ENCODE measurements at places on chromosomes 7 and 10.

DNA sequence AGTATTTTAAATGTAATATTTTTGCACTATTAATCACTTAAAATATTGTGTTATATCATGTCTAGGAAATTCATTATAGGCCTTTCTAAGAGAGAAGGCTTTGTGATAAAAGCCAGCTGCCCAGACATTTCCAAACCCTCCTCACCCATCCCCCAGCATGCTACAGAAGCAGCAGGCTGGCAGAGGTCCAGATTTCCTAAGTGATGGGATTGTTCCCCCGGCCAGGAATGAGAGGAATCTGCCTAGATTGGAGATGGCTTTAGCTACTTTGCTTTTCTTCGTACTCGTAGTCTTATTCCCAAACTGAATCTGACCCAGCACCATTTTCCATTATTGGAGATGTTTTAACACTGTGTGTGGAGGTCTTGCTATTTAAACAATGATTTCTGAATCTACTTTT lies 29.4 kb downstream of the CDK14 start:
- DNase-seq: no peak

DNA sequence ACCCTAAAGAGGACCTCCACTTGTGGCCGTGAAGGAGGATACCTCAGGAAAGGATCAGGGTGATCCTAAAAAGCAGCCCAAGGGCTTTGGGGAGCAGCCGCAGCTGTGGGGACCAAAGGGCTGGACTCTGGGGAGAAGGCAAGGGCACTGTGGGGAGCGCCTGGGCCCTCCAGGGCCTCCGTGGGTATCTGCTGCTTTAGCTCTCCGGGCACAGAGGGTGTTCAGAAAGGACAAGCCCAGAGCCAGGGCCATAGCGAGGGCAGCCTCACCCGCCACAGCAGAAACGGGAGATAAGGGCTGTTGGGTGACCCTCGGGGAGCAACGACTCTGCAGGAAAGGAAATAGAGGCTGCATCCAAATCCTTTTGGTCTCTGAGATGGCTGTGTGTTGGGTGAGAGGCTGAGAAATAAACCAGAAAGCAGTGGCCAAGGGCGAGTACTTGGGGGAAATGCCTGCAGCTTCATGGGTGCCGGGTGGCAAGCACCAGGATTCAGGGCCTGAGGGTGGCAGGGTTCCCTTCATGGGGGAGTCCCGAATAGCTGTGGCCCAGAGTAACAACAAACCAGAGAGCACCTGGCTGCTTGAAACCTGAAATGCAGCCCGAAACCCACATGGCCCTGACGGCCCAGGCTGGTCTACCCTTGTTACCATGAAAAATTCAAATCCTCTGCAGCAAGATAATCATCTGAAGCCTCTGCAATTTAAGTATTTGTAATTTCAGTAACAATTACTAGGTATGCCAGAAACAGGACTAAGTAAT lies 95.2 kb downstream of the VIPR2 start:
- DNase-seq: no peak

GRCh38 chr10:101901340-101901739 lies 57.7 kb upstream of the KCNIP2 start:
- DNase-seq: peak; percentile 13

DNA sequence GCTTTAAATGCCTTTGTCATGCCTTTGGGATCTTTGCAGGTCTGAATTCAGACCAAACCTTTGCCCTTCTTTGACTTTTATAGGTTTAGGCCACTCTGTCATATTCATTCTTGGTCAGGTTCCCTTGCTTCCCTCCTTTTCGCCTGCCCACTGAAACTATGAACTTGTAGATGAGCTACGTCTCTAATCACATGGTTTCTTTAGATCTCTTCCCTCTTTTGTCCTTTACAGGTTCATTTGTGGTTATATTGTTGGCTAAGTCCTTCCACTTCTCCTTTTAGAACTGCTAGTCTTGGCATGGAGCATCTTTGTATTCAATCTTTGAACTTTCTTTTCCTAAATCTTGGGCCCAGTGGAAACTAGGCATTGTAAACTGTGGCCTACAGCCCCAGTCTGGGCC lies 104.0 kb upstream of the ZEB1 start:
- no peak for DNase-seq

GRCh38 chr7:16773326-16773725 lies 19.8 kb downstream of the TSPAN13 start:
- DNase-seq: no peak

DNA sequence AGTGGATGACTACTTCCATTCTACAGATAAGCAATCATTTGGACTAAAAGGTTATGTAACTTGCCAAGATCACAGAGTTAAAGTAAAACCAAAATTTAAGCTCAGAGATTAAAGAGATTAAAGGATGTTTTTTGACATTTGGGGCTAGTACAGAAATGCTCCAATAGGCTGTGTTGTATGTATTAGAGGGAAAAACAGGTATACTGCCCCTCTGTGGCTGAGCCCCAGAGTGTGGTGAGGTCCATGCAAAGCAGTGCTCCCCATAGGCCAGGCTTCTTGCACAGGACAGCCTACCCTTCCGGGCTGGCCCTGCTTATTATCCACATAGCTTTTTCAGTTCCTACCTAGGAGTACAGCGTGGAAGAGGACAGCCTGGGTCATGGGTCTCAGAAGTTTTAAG lies 322.8 kb downstream of the POM121L12 start:
- no peak for DNase-seq

DNA sequence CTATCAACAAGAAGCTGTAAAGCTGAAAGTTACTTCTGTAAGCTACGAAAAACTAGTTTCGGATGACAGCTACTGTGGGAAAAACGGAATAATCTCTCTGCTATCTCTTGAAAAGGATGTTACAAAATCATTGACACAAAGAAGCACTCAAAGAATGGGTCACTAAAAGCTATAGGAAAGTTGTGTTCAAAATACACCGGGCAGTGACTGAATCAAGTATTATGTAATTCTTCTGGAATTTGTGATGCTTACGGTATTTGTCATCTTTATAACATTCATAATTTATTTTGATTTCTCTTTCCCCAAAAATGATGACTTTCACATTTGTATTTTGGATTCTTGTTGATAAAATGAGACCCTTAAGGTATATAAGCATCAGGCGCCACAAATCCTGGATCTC lies 112.1 kb upstream of the KLF6 start:
- no peak for DNase-seq

GRCh38 chr7:77697535-77697831 lies 1.2 kb downstream of the RSBN1L start:
- DNase-seq: no peak

DNA sequence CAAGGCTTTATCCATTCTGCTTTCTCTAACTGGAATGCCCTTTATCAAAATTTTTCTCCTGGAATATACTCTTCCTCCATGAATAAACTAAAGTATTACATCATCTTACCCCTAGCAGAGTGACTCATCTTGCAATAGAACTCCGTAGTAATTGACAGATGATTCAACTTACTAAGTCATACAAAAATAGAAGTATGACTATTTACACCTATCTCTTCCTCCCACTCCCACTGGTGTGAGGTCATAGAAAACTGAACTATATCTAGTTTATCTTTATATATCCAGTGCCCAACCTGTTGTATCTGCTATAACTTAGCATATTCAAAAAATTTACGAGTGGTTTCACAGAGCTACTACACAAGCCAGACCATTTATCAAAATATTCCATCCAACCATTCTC lies 26.1 kb downstream of the ABCB1 start:
- DNase-seq: no peak

GRCh38 chr7:3272691-3273141 lies 28.3 kb upstream of the SDK1 start:
- DNase-seq: no peak

- DNase-seq: no peak
Measured at GRCh38 chr10:90394311-90394710, 463.5 kb downstream of the HTR7 start.

DNA sequence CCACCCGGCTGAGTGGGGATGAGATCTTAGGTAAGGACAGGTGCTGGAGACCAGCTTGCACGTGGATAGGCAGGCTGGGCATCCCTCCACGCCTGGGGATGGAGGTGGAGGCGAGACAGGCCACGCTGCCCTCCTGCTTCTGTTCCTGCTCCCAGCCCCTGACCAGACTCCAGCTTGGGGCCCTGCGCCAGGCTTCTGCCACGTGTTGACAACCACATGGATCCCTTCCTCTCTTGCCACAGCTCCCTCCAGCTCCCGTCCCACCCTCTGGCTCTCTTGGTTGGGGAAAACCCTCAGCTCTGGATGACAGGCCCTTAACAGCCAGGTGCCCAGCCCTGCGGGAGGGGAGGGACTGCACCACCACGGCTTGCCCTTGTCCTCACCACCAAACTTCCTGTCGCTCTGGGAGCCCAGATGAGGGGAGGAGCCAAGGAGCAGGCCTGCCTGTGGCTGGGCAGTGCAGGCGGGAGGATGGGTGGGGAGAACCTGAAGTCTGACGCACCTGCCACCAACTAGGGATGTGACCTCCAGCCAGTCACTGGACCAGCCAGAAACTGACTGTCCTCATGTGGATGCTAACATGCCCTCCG lies 36.0 kb downstream of the KCNH2 start:
- DNase-seq: peak; percentile 68

DNA sequence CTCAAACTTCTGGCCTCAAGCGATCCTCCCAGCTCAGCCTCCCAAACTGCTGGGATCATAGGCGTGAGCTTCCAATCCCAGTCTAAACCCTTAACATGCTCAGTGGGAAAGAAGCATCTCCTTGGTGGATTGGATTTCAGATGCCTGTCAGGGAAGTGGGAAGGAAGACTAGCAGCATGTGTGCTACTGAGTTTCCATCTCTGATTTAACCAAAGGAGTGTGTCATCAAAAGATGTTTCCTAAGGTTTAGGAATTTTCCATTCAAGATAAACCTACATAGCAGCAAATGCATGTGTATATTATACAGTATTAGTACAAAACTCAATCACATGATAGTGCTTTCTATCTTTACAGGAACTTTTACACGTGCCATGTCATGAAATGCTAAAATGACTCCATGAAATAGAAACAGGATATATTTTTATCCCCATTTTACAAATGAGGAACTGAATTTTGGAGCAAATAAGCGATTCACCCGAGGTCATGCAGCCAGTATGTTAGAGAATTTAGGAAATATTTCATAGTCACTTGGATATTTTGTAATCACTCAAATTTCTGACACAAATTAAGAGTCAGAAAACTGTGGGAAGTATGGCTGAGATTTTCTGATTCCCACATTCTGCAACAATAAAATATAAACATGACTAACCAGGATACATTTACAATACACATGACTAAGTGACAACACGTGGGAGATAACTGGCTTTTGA lies 11.4 kb upstream of the TMEM26 start:
- no peak for DNase-seq

DNA sequence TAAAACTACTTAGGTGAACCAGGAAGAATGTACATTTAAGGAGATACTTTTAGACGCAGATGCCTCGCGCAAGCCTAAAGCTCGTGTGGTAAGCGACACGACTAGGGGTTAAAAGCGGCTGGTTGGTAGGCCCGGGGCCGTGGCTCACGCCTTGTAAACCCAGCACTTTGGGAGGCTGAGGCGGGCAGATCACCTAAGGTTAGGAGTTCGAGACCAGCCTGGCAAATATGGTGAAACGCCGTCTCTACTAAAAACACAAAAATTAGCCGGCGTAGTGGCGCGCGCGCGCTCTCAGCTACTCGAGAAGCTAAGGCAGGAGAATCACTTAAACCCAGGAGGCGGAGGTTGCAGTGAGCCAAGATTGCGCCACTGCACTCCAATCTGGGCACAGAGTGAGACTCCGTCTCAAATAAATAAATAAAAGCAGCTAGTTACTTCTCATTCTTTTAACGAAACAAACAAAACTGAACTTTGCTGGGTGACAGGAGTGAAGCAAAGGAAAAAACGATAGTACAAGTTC lies 879 bp downstream of the NUDT5 start:
- DNase-seq: no peak

GRCh38 chr10:100624298-100624697 lies 88.6 kb downstream of the HIF1AN start:
- no peak for DNase-seq

DNA sequence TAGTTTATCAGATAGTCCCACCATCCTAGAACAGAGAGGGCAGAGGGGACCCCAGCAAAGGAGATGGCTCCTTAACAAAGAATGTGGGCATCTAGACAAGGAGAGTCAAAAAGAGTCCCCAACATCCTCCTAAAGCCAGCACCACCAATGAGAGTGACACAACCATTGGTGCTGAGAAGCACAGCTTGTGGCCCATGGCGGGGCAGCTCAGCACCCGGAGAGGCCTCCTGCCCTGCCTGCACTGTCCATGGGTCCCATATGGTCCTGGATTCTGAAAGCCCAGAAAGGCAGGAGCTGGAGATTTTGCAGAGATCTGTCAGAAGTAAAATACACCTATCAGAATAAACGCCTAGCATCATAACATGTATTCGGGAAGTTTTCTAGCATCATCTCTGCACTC lies 311.8 kb upstream of the ZNF32 start:
- no peak for DNase-seq

- no peak for DNase-seq
Measured at GRCh38 chr7:151490456-151491105, 29.1 kb downstream of the RHEB start.

- no peak for DNase-seq
Measured at GRCh38 chr10:11586170-11586569, 25.3 kb downstream of the USP6NL start.

GRCh38 chr10:15213461-15213861 lies 45.0 kb upstream of the NMT2 start:
- DNase-seq: no peak

DNA sequence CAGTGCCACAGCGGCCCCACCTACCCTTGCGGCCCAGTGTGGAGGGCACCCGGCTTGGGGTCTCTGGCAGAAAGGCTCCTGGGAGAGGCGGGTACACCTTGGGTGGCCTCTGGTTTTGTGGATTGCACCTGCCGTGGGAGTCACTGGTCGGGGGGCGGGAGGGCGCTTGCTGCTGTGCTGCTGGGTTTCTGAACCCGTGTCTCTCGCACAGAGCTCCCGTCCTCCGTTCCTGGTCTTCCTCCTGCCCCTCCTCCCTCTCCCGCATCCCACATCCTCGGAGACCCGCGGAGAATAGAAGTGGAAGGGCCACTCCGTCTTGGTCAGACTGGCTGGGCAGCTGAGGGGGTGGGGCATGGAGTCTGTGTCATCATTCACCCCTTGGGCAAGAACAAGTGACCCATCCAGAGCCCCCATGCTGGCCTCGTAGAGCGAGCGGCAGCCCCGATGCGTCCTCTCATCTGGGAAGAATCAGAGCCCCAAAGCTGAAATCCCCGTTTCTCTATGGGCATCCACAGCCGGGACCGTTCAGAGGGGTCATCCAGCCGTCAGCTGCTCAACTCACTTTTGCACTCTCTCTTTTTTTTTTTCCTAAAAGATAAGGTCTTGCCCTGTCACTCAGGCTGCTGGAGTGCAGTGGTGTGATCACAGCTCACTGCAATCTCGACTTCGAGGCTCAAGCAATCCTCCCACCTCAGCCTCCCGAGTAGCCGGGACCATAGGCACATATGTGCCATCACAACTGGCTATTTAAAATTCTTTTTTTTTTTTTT lies 4.0 kb downstream of the MAFK start:
- no peak for DNase-seq

All from NCI-H510A (cell line).